Activated naive CD8-positive, alpha-beta T cell treated with anti-CD3 and anti-CD28 coated beads for 36 hours (primary cell): ENCODE measurements at places on chromosomes 2 and 18. TPM values are rescaled to one million over a fixed set of nuclear protein-coding genes. Genes with fewer than 3 reads are reported as not detected.

Gene KIAA2012
- total RNA-seq = not detected

Gene TMEM131
- 25.2 TPM for total RNA-seq

Gene GAL3ST2
- total RNA-seq = not detected

Gene FSIP2
- total RNA-seq = not detected

Gene AQP12A
- total RNA-seq = not detected

Gene PLCD4
- 0.22 TPM for total RNA-seq

Gene AFF3
- 2.9 TPM for total RNA-seq

Gene TSPYL6
- total RNA-seq = not detected

Gene ELAC1
- total RNA-seq = 11.2 TPM

Gene ASB18
- total RNA-seq = not detected

Gene SCN3A
- total RNA-seq = 0.16 TPM

Gene ABHD3
- 18.1 TPM for total RNA-seq

Gene CLHC1
- 7.8 TPM for total RNA-seq

Gene SERPINB3
- total RNA-seq = not detected

Gene SNORC
- total RNA-seq = 2.4 TPM

Gene ABHD1
- 0.44 TPM for total RNA-seq

Gene IMPA2
- 17.2 TPM for total RNA-seq

Gene REG3G
- not detected for total RNA-seq

Gene GNAL
- total RNA-seq = not detected

Gene PAIP2B
- 2.4 TPM for total RNA-seq

Gene SPATA3
- total RNA-seq = not detected

Gene CIB4
- total RNA-seq = not detected

Gene TDRD15
- total RNA-seq = not detected

Gene HOXD3
- total RNA-seq = not detected

Gene FTCDNL1
- 3.2 TPM for total RNA-seq

Gene ADNP2
- 34.7 TPM for total RNA-seq

Gene ZC3H6
- total RNA-seq = 7.6 TPM

Gene PAX8
- total RNA-seq = 2.0 TPM

Gene GLI2
- total RNA-seq = not detected

Gene MEX3C
- total RNA-seq = 68.5 TPM

Gene ST8SIA5
- total RNA-seq = not detected

Gene CHRND
- total RNA-seq = not detected

Gene PLGLB2
- 0.49 TPM for total RNA-seq

Gene DSC2
- 0.14 TPM for total RNA-seq

Gene ACMSD
- total RNA-seq = not detected

Gene RHBDD1
- 29.1 TPM for total RNA-seq
